AG09309 (cell line): ENCODE measurements at places on chromosomes 3 and 15.

GRCh38 chr15:43346305-43346704, 15.9 kb upstream of the LCMT2 start:
- DNase-seq, result no peak

- no peak for DNase-seq
Observed at GRCh38 chr3:194931347-194931746, 245.7 kb downstream of the FAM43A start.

DNA sequence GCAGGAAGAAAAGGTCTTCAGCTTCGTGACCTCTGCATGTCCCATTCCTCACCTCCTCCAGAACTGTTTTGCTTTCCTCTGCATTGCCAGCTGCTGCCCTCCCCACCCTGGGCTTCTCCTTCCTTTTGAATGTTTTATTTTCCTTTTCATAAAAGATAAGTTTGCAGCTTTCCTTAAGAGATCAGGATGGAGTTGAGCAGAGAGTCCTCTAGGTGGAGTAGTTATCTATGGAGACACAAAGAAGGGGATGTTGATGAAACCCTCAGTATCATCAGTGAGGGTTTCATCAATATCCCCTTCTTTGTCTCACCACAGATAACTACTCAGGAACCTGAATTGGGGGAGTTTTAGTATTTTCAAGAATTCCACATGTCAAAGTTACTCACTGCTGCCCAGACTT, 19.0 kb upstream of the SLC25A36 start:
- DNase-seq, result no peak

GRCh38 chr3:133674290-133674919, 12.7 kb upstream of the TOPBP1 start:
- no peak for DNase-seq

DNA sequence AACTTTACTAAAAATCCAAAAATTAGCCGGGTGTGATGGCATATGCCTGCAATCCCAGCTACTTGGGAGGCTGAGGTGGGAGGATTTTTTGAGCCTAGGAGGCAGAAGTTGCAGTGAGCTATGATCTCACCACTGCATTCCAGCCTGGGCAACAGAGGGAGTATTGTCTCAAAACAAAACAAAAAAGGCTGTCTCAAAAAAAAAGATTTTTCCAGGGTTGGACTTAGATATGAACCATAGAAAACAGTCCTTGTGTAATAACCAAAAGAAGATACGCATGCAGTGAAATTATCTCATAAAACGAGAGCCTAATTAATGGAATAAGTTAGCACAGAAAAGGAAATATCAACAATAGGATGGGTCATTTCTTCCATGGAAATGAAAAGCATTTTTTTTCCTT, 320.4 kb upstream of the RASGRP1 start:
- no peak for DNase-seq

DNA sequence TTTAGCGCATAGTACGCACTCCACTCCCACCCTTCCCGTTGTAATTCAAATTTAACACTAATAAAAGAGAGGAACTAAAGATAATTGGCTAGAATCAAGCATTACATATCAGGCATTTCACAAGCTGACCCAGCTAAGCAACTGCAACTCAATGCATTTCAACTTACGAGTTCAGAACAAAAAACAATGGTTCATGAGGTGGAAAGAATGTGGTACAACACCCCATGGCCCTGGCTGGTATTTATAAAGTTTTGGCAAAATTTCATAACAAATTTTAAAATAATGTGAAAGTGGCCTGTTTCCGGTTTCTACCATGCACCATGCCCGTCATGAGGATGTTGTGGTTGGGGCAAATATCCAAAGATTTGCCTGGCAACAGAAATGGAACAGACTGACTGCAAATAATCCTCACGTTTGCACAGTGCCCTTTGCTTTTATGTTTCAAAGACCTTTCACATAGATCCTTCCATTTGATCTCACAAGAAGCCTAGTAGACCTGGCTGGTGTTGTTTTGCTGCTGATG, 455.3 kb upstream of the NR2F2 start:
- peak; percentile 51 for DNase-seq

DNA sequence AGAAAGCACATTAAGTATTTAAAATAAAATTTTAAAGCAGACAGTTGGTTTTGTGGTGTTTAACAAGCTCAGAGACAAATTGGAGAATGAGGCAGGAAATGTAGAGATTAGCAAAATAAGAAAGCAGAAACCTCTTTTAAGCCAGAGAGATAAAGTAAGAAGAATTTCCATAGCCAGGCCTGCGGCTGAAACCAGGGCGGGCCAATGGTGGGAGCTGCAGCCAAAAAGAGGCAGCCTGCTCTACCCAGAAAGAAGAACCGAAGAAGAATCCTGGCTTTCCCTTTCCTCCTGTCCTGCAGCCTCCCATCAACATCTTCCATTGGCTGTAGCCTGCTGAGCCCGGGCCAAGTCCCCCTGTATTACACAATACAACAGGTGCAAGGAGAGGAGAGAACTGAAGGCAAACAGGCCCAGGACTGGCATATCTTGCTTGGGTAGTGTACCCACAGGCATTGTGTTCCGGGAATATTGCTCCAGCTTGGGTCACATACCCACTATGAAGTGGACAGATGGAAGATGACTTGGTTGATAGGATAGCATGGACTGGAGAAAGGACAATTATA, 11.5 kb upstream of the TFG start:
- no peak for DNase-seq

DNA sequence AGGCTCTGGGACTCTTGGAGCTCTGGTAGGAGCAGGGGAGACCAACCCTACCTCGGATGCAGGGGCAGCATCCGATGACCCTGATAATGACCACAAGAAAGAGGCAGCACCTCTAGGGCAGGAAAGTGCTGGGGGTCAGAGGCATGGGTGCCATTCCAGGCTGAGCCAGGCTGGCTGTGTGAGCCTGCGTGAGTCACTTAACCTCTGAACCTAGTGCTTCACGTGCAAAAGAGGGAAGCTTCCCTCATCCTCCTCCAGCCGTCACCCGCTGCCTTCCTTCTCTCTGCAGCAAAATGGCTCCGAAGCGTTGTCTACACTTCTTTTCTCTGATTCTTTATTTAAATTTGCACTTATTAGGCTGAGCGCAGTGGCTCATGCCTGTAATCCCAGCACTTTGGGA, 35.5 kb downstream of the ZDHHC19 start:
- no peak for DNase-seq
